ENCODE measurements at places on chromosomes 13 and 19. TPM values are rescaled to one million over a fixed set of nuclear protein-coding genes. Genes with fewer than 3 reads are reported as not detected.

The IGFLR1 gene
- total RNA-seq: 6.9 TPM

- DNase-seq: peak; percentile 70
Measured at GRCh38 chr19:55146078-55146704, 2.8 kb downstream of the TNNT1 start.

DNA sequence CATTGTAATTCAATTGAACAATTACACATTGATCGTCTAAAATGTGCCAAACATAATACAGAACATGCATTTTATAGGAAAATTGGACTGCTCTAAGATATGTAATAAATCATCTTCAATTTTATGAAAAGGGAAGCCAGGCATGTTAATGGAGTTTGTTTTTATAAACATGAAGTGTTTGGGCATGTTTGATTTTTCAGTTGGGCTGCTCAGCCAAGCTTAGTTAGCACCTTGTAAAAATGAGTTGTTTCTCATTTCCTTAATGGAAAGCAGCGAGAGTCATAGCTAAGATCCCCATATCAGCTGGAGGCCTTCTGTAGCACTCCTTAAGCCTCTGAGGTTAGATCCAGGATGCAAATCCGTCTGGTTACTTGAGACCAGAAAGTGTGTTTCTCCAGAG, 422.3 kb downstream of the SPRY2 start:
- no peak for DNase-seq

GRCh38 chr13:29801737-29802305, 48.6 kb downstream of the UBL3 start:
- DNase-seq: peak; percentile 37

The ZNF132 gene
- total RNA-seq: 0.16 TPM

The ARHGAP45 gene
- 4.9 TPM for total RNA-seq

GRCh38 chr19:11784356-11784755, 14.0 kb upstream of the ZNF491 start:
- no peak for DNase-seq

GRCh38 chr13:73465617-73465971, 406.8 kb downstream of the KLF5 start:
- peak; percentile 11 for DNase-seq

GRCh38 chr13:50721672-50721992, 121.9 kb downstream of the DLEU7 start:
- DNase-seq: no peak

- no peak for DNase-seq
Measured at GRCh38 chr13:83508771-83509301, 373.4 kb downstream of the SLITRK1 start.

DNA sequence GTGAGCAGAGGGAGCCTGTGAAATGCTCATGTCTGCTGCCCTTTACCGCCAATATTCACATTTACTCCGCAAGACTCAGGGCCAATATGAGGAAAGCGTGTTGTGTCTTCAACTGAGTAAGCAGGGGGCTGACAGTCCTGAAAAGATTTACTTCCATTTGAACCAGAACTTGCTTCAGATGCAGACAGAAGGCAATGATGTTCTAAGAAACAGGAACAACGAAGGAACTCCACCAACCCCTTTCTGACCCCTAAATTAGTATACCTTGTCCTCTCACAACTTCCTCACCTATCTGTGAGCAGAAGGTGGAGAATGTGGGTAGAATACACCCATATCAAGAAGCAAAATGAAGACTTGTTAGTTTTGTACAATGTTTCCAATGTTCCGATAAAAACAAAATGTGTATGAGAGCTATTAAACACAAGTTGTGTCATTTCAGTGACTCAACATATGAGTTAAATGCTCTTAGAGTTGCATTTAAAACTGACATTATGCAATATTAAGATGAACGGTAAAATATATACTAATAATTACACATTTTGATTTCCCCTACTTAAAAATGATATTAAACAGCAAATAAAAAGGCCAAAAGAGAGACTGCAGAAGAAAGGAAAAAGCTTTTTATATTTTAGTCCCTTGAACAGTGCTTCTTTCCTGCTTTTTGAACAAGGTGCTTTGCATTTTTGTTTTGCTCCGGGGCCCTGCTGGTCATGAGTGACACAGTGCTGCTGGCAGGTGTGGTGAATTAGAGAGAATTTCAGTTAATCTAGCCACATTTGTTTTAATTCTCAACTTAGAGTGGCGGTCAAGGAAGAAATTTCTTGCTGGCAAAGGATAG, 16.0 kb downstream of the TMEM272 start:
- no peak for DNase-seq

GRCh38 chr13:113629866-113630265, 28.1 kb downstream of the ATP4B start:
- no peak for DNase-seq

GRCh38 chr13:59673286-59673685, 490.4 kb downstream of the DIAPH3 start:
- DNase-seq: no peak

GRCh38 chr13:43405457-43405856, 381.3 kb downstream of the ENOX1 start:
- peak; percentile 19 for DNase-seq

DNA sequence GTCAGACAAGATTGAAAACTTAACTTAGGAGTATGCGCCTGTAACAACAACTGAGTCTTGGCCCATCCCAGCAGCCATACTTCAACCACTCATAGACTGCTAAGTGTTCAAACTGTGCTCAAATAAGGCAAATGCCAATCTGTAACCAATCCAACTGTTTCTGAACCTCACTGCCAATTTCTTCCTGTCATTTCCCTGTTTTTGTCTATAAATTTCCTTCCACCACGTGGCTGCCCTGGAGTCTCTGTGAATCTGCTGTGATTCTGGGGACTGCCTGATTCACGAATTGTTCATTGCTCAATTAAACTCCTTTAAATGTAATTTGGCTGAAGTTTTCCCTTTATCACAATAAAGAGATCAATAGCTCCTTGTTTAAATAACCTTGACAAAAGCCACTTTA, 50.8 kb upstream of the FREM2 start:
- DNase-seq: no peak

DNA sequence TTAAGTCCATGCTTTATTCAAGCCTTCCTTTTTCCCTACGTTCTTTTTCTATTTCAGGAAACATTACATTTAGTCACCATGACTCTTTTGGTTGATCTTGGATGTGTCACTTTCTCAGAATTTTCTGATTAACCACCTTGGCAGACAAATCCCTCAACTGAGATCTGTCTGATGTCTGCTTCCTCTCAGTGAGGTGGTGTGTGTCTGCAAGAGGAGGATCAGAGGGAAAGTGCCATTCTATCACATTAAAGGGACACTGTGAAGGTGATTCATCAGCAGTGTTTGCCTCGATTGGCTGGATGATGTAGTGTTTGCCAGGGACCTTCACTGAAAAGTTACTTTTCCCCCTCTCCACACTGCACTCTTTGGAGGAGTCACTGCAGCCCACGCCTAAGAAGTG, 3.0 kb upstream of the CCNP start:
- DNase-seq: no peak

The DPF1 gene
- 2.5 TPM for total RNA-seq

DNA sequence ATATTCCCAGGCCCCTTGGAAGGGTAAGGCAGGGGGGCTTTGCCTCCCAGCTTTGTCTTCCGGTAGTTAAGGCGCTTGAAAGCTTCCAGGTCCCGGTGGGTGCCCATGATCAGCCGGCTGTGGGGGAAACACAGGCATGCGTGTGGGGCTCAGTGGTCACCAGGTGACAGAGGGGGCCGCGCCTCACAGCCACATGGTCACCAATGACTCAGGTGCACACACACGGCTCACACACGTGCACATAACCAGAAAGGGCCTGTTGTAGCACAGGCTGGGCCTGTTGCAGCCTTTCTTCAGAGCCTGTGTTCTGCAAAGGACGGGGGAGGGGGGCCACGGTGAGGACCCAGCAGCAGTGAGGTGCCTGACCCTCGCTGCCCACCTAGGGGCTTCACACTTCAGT, 5.9 kb downstream of the NANOS3 start:
- DNase-seq: no peak

The IGLON5 gene
- total RNA-seq: 0.11 TPM

Measured in SK-MEL-5 (cell line).